Activated CD8-positive, alpha-beta memory T cell treated with anti-CD3 and anti-CD28 coated beads, Interleukin-2, amount 50 U/mL, for 48 hours (primary cell): ENCODE measurements at places on chromosomes 7 and 10.
A peak's percentile ranks its signal among the peaks of the same experiment; 100 is the strongest.

DNA sequence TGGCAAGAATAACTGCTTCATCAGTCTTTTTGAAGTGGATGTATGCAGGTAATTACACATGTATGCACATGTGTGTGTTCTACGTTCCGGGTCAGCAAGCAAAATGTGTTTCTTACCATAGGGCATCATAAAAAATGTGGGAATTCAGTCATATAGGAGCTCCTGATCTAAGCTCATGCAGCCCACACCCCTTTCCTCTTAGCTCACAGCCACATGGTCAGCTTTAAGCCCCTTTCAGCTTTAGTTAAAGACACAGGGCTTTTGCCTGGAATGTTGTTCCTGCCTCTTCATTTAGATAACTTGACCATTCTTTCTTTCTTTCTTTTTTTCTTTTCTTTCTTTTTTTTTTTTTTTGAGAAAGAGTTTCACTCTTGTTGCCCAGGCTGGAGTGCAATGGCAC, 258.1 kb downstream of the RPS24 start:
- no peak for DNase-seq

DNA sequence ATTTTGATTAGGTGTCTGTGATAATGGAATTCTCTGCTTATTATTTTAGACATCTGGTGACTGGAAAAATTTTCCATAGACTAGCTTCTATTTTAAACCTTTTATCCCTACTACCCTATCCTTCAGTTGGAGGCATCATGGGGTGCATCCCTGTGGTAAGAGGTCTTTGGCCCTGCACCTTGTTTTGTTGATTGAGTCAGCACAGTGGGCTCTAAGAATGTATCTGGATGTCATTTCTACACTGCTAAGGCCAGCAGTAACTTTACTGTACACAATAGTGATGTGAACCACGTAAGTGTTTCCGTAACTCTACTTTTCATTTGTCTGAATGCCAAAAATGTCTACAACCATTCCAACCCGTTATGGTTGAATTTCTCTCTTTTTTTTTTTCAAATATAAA, 75.6 kb downstream of the ADAM22 start:
- DNase-seq: no peak

DNA sequence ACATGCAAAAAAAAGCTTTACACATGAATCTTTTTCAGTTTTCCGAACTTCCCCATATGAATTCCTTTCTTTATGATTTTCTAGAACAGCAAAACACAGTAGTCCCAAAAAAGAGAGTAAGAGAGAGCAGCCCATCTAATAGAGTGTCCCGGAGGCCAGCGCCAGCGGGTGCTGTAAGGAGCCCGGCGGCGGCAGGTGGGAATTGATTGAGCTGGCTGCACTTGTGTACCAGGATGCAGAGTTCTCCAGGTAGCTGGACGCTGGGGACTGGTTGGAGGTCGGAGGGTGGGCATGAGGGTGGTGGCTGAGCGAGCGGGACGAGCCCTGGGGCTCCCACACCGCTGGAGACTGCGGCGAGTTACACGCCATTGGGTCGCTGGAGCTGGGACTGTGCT, 4.0 kb downstream of the DLX5 start:
- no peak for DNase-seq

GRCh38 chr7:17654940-17655339, 285.4 kb downstream of the SNX13 start:
- no peak for DNase-seq

DNA sequence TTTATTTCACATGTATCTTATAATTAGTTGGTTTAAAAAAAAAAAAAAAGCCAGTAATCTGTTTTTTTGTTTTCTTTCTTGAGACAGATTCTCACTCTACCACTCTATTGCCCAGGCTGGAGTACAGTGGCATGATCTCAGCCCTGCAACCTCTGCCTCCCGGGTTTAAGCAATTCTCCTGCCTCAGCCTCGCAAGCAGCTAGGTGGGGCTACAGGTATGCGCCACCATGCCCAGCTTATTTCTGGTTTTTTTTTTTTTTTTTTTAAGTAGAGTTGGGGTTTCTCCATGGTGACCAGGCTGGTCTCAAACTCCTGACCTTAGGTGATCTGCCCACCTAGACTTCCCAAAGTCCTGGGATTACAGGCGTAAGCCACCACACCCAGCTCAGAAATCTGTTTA, 34.1 kb upstream of the CAPZA2 start:
- DNase-seq: no peak

GRCh38 chr7:110977127-110977737, 113.7 kb upstream of the LRRN3 start:
- no peak for DNase-seq

- DNase-seq: no peak
Measured at GRCh38 chr10:83184641-83185040, 954.7 kb upstream of the GHITM start.

DNA sequence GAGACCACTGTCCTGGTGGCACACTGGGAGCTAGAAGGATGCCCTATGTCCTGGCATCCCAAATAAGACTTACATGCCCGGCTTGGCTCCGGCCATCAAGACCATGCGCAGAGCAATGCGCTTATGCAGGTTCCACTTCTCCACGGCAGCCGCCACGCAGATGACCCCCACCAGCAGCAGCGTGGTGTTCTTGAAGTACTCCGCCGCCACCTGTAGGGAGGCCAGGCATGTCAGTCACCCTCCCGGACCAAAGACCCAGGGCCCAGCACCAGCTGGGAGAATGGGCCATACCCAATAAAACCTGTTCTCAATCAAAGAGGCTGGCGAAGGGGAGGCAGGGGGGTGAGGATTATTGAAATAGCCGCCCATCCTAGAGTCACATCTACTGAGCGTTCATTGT, 19.9 kb downstream of the SLC13A4 start:
- DNase-seq: no peak

DNA sequence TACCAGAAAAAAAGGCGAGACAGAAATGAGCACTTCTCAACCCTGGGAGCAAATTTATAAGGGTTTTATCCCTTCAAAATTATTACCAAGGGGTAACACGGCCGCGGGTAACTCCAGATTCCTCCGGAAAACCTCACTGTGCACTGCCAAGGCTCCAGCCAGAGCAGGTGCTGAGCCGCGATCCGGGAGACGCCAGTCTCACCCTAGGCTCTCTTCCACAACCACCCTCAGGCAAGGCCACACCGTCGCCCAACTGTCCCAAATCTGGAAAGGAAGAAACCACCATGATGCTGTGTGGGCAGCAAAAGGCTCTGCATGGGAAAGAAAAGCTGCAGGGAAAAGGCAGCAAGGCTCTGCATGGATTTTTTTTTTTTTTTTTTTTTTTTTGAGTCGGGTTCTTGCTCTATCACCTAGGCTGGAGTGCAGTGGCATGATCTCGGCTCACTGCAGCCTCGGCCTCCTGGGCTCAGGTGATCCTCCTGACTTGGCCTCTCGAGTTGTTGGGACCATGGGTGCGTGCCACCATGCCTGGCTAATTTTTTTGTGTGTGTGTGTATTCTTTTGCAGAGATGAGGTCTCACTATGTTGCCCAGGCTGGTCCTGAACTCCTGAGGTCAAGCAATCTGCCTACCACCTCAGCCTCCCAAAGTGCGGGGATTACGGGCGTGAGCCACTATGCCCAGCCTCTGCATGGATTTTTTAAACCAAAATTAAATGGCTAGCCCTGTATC, 39.0 kb downstream of the MAD1L1 start:
- DNase-seq: peak; percentile 33

DNA sequence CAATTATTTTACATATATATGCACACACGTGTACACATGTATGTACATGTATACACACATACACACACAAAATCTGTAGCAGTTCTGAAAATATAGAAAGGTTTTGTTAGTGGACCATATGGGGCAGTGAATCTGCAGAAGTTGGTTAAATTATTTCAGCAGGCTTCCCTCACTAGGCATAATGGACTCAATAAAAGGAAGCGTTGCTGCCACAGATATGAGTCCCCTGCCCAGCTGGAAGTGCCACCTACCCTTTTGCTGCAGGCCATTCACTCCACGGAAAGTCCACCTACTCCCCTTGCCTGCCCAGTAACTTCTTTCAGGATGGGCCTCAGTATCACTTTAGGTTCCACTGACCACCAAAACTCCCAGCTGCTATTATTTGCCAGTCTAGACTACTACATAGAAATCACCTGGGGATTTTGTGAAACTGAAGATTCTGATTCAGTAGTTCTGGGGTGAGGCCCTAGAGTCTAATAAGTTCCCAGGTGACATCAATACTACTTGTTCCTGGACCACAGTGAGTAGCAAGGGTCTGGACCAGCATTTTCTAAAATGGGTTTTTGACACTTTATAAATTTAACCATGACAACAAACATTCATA, 29.3 kb upstream of the CROT start:
- DNase-seq: no peak

- no peak for DNase-seq
Measured at GRCh38 chr7:68256295-68256694, 1259.7 kb downstream of the TYW1 start.

DNA sequence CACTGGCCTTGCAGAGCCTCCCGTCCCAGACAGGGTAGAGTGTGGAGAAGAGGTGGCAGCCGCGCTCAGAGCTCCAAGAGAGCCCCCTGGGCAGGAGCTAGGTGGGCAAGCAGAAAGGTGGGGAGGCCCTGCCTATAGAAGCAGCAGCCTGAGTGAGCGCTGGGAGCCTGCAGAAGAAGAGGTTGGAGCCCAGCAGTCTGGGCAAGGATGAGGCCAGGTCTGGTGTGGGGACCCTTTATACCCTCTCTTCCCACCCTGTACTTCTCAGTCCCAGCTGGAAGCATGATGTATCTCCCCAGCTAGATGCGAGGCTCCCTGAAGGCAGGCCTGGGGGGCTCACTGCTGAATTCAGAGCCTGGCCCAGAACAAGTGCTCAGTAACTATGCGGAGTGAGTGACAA, 44.5 kb upstream of the ZMIZ1 start:
- no peak for DNase-seq

DNA sequence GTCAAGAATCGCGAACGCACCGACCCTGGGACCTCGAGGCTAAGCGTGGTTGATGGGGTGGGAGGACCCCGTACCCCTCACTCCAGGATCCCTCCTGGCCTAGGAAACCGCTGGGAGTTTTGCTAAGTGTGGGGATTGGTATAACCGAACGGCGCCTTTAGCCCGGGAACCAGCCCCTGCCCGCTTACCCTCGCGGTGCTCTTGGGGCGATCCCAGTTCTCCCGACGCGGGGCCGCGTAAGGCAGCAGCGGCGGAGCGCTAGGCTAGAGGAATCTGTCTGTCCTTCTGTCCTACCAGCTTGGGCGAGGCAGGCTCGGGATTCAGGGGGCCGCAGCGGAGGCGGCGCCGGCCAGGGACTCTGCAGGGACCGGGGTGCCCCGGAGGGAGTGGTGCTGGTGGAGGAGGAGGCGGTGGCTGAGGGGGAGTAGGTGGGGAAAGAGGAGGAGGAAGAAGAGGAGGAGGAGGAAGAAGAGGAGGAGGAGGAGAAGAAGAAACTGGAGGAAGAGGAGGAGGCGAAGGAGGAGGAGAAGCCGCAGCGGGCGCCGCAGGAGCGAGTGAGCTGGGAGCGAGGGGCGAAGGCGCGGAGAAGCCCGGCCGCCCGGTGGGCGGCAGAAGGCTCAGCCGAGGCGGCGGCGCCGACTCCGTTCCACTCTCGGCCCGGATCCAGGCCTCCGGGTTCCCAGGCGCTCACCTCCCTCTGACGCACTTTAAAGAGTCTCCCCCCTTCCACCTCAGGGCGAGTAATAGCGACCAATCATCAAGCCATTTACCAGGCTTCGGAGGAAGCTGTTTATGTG, 439 bp upstream of the EMX2 start:
- no peak for DNase-seq

DNA sequence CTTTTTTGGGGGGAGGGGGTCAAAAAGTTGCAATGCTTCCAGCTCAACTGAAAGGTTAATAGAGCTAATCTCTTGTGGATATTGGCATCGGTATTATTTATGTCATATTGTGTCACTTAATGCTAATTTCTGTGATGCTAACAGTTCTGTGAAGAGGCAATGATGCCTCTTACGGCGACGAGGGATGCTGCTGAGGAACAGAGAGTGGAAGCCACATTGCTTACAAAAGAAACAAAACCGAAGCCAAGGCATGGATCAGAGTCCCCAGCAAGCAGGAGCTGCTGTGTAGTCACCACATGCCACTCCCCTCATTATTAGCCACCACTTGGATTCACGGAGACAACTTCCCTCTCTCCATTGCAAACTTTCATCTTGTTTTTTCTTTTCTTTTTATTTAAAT, 536.5 kb upstream of the MGMT start:
- DNase-seq: no peak

DNA sequence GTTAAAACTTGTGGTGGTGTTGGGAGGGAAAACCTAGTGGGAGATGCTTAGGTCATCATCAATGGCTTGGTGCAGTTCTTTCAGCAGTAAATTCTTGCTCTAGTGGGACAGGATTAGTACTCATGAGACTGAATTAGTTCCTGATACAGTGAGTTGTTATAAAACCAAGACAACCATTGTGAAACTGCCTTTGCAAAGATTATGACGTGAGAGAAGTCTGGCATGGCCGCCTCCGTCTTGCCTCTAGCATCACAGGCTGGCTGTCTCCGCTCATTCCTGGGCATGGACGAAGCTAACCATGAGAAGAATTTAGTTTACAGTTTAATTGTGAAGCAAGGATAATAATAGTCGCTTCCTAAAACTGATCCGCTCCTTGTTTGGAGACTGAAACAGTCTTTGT, 186.4 kb downstream of the KIF20B start:
- DNase-seq: no peak

DNA sequence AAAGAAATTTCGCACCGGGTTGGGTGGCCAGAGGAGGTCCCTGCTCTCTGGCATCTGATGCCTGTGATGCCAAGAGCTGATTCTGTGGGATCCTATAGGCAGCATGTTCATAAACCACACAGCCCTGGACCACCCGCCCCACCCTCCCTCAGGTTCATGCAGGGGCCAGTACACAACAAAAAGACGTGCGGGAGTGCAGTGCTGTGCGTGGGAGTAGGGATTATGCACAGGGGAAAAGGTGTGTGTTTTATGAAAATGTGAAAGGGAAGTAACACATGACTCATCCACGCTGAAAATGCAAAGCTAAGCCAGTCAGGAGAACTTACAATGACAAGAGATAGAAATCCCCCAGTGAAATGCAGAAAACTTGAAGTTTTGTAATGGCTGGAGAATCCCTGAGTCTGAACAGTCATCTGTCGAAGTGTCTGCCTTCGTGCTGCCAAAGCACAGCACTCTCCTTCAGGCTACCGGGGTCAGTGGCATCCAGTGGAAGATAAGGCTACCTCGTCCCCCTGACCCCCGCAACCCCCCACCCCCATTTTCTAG, 1.1 kb downstream of the KIAA1217 start:
- peak; percentile 55 for DNase-seq

- DNase-seq: no peak
Measured at GRCh38 chr7:143902332-143902899, 440 bp upstream of the TCAF1 start.

DNA sequence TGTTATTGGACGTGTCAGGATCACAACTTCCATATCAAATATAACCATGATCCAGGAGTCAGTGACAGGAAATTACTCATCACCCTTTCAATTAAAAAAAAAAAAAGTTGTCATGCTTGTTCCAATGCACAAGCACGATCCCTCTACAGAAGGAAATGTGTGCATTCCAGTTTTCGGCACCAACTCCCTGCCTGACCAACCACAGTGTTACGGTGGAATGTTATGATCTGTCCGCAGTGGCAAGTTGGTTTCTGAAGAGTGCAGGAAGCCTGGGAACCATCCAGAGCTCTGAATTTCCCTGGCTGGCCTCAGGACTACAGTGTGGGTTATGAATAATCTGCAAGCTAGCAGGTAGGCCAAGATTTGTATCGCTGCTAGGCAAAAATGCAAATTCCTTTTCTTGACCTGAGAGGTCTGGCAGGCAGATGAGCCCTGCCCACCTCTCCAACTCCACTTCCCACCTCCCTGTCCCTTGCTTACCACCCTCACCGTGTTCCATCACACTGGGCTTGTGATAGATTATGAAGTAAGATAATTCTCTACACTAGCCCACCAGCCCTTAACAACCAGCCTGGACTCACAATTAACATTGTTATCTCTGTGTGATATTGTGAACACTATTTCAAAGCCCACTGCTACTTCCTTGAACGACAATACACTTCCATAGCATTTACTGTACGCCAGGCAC, 20.4 kb downstream of the FRMPD2 start:
- DNase-seq: no peak
